Stimulated activated CD4-positive, alpha-beta T cell treated with anti-CD3 and anti-CD28 coated beads, Interleukin-15, amount 100 ng/mL, for 1 hour (primary cell): ENCODE measurements at places on chromosomes 5 and 9.

- no peak for DNase-seq
Measured at GRCh38 chr9:971901-972500, 4.5 kb upstream of the DMRT3 start.

DNA sequence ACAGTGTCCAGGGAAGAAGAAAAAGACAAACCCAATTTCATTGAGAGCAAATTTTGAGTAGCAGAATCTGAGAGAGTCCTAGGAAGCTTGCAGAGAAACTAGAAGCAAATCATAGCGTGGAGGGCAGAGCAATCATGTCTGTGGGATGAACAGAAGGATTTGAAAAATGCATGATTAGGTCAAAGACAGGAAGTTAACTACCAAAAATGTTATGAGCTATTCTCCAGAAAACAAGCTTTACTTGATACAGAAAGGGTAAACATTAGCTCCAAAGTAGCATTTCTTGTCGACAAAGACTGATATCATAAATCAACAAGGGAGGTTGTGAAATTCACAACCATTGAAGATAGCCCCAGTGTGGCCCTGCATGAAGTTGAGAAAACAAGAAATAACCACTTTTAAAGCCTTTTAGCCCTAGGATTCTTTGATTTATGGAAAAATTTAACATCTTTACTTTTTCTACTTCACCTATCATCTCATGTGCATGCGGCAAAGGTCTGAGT is 97.7 kb upstream of the MEGF10 start:
- DNase-seq, result no peak

- no peak for DNase-seq
Measured at GRCh38 chr9:77764894-77765780, 117.0 kb upstream of the GNA14 start.

- no peak for DNase-seq
Measured at GRCh38 chr5:154508114-154508513, 30.1 kb upstream of the HAND1 start.

DNA sequence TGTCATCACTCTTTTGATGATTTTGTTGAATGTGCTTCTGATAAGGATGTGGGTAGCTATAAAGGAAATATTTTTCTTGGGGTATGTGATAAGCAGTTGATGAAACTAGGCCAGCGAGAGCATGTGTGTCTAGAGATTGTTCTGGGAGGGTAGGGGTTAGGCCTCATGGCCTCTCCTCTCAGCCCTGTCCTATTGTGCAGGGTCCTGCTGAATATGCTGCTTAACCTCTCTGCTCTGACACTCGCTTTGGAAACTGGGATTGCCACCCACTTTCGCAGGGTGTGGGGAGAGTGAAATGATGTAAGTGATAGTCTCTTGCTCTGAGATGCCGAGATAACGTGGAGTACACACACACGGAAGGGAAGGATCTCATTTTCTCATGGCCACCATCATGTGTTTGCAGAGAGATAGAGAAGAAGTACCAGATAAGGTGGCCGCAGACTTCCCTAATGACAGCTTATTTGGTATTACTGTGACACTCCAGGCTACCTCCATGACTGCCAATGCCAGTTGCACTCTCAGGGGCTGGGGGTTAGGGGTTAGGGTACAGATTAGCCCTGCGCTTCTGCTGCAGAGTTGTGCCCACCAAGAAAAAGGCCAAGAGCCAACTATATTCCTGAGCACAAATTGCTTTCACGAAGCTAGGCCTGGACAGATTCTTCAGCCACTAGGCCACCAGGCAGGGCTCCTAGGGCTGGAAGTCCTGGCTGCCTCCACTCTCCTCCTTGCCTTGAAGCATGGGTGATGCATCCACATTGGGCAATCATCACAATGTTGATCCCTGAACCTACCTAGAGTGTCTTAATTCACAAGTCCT is 25.2 kb upstream of the TNFAIP8 start:
- DNase-seq, result no peak

- DNase-seq, result no peak
Measured at GRCh38 chr5:123882965-123883345, 371.0 kb downstream of the CSNK1G3 start.

GRCh38 chr9:111975709-111976108 is 79.1 kb downstream of the UGCG start:
- DNase-seq, result no peak

DNA sequence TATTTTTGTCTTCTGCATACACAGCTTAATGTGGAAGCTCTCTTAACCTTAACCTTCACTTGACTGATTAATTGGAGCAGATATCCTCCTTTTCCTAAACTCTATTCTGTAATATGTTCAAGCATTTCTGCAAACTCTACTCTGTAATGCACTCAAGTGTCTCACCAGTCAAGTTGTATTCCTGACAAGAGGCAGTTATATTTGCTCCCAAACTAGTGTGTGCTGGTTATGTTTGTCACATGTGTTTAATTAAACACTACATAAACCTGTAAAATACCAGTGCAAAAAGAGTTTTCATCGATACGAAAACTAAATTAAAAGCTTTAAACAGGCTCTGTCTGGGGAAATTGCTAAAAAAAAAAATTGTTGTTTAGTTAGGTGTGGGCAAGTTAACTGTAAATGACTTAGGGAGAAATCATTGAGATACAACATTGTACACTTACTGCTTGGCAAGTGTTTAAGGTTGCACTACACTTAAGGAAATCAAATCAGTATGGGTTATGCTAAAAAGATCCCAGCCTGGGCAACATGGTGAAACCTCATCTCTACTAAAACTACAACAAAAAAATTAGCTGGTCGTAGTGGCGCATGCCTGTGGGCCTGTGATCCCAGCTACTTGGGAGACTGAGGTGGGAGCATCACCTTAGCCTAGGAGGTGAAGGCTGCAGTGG is 6.7 kb downstream of the FAF2 start:
- DNase-seq, result no peak

DNA sequence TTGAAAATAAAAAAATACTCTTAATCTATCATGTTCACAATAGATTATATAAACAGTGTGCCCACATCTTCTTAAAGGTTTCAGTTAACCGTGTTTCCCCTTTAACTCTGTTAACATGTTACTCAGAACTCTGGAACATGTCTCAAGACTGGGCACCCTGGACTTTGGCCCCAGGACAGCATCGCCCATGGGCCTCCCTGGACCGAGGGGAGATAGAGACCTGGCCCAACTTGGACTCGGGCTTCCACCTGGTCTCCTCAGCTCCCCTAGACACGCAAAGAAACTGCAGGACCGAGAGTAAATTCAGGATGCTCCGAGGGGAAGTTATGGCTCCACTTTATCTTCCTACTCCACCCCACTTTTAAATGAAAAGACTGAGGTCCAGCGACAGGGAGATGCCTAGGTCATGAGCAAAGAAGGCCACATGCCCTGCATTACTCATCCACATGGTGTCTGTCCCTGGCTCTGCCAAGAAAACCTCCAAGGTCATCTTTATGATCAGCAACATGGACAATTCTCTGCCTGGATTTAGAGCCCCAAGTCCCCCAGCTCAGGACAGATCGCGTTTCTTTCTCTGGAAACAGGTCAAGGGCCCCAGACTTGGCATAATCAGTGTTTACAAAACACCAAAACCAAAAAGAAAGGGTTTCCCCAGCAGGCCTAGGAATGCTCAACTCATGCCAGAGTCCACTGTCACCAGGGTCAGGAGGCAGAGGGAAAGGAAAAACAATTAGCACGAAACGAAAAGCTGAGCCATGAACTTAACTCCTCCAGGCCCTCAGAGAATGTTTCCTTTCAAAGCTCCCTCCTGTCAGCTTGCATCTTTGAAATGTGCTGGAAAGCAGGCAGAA is 17.4 kb downstream of the GPX3 start:
- no peak for DNase-seq

DNA sequence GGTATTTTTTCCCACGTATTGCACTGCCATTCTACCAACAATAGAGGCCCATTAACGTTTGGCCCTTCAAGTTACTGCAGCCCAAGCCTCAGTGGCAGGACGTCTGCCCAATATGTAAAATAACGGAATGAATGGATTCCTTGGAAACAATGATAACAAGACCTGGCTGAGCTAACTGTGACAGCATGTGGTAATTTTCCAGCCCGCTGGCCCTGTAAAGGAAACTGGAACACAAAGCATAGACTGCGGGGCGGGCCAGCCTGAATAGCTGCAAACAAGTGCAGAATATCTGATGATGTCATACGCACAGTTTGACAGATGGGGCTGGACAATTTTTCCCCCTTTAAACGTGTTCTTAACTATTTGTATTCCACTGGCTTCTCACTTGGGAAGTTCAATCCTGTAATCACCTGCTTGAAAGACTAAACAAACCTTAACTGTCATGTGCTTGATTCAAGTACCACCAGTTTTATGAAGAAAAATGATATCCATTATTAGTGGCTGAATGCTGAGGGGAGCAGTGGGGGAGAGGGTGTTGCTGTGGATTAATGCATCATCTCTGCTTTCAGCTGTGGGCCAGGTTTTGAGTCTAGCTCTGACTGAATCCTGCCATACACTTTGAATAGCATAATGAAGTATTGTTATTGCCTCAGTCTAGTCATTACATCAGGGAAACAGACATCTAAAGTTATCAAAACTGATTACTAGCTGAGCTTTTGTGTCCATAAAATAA is 323.9 kb downstream of the TMEM161B start:
- DNase-seq, result no peak

GRCh38 chr9:133998915-133999595 is 6.9 kb upstream of the VAV2 start:
- DNase-seq, result no peak

- no peak for DNase-seq
Measured at GRCh38 chr5:122965111-122965510, 71.4 kb downstream of the PPIC start.

- DNase-seq, result no peak
Measured at GRCh38 chr5:35308421-35308820, 78.1 kb upstream of the PRLR start.

GRCh38 chr5:132465059-132465707 is 25.4 kb downstream of the IRF1 start:
- DNase-seq, result no peak

GRCh38 chr5:173454736-173455598 is 126.8 kb upstream of the STC2 start:
- DNase-seq, result no peak

DNA sequence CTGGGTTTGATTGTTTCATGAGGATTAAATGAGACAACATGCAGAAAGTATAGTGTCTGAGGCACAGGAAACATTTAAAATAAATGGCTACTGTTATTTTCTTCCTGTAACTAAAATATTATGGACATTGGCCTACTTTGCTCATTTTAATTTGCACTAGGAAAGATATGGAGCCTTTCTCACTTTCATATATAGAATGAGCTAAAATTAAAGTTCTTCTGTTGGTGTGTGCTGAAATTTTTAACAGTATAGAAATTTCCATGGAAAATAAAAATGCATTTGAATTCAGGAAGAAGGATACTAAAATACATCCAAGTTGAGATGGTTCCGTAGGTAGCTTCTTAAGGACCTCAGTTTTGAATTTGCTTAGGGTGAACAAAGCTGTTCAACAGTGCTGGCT is 131.9 kb downstream of the MAST4 start:
- no peak for DNase-seq

DNA sequence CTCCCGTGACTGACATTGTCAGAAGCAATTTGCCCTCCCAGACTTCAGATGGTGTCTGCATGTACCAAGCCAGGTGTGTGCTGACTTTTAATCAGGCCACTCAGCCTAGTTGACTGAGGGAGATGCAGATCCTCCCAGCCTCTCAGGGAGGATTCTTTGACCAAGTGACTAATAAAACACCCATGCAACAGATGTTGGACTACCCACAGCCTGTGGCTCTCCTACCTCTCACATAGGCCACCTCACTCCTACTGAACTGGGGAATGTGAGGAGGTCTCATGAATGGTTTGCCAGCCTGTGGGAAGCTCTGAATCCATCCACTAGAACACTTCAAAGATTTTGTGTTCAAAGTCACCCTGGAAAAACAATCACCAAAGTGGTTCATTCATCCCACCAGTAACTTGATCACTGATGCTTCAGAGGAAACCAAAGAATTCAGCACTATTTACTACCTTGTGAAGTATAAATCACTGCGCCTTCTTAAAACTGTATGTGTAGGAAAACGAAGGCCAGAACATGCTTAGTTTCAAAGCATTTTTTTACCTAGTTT is 80.1 kb downstream of the ESM1 start:
- DNase-seq, result no peak

DNA sequence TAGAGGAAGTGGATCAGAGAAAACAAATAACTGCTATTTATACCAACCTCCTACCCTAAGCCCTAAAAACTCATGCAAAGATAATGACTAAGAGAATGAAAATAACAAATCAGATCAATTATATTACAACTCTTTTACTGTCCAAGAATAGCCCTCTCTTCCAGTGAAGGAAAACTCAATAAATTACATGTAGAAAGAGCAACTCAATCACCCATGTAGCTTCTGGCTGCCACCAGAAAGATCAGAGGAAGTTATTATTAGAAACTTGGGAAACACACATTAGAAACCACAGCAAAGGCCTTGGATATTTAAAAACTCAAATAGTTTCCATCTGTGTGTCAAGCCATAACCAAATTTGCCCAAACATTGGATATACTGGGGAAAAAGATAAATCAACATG is 134.0 kb upstream of the TARS1 start:
- no peak for DNase-seq

DNA sequence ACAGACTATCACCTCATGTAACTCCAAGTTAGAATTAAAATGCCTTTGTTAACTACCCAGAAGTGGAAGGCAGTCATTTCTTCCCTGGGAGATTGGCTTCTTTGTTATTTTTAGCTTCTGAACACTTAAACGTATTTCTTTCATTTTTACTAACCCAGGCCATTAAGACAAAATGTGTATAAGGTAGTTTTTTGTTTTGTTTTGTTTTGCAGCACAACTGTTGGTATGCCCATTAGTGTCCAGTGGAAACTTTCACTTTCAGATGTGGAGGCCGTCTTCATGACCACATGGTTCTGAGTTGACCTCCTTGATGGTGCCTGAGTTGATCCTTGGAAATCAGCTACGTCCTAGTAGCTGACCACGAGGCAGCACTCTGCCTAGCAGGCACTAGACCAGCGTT is 264.6 kb upstream of the ZNF608 start:
- DNase-seq, result no peak

DNA sequence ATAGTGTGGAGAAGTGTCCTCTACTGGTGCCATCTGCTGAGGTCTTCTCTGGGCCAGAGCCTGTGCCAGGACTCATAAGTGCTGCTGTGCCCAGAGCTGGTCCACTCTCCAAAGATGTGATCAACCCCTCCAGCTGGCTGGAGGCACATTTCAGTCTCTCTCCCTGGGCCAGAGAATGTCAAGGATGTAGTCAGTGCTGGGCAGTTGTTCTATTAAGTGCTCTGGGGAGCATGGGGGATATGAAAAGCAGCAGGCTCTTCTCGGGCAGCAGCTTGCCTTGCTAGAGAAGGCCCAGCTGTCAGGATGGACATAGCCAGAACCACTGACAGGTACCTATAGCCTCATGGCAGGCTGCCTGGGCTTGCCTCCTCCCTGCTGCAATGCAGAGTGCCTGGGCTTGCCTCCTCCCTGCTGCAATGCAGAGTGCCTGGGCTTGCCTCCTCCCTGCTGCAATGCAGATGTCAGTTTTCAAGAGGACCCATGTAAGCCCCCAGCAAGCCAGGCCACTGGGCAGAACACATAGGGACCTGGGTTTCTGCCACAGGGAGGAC is 157.2 kb upstream of the PANK3 start:
- DNase-seq, result no peak

- no peak for DNase-seq
Measured at GRCh38 chr5:60161340-60161934, 267.9 kb upstream of the PDE4D start.
